ELF-1 (cell line): ENCODE measurements at places on chromosomes 11 and 22.

GRCh38 chr22:47173535-47174021 is 411.1 kb downstream of the TBC1D22A start:
- DNase-seq = no peak

DNA sequence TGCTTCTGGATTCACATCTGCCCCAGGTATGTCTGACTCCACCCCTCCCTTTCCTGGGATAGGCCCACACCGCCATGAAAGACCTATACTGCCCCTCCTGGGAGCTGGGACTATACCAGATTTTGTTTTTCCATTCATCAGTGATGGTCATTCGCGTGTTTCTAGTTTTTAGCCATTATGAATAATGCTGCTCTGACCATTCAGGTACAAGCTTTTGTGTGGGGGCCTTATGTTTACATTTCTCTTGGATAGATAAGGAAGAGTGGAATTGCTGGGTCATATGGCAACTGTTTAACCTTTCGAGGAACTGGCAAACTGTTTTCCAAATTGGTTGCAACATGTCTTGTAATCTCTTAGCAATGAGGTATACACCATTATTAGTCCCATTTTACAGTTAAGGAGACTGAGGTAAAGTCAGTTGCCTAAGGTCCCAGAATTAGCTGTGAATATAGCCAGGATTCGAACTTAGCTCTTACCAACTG is 1.2 kb upstream of the TBC1D10A start:
- peak; percentile 12 for DNase-seq

- no peak for DNase-seq
These were observed 27.3 kb downstream of the SCGB1A1 start for GRCh38 chr11:62446091-62446490.

GRCh38 chr11:26623076-26623659 is 51.1 kb upstream of the MUC15 start:
- DNase-seq = no peak

DNA sequence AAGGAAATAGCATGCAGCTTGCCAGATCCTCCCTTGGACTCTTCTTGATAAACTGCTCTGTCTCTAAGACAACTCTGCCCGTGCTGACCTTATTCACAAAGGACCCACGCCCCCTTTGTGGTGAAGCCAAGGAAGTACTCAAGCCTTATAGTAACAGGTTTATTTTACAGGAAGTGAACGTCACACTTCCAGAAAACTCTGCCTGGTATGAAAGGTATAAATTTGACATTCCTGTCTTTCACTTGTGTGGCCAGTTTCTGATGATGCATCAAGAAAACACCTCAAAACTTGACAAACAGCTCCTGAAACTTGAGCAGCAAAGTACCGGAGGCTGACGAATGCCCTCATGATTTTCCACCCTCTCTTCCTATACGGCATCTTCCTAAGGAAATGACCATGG is 12.5 kb upstream of the PELI3 start:
- no peak for DNase-seq

- DNase-seq = no peak
These were observed 100.2 kb downstream of the SYN3 start for GRCh38 chr22:32958001-32958400.

- no peak for DNase-seq
These were observed 79.1 kb downstream of the TECTA start for GRCh38 chr11:121180183-121180582.

DNA sequence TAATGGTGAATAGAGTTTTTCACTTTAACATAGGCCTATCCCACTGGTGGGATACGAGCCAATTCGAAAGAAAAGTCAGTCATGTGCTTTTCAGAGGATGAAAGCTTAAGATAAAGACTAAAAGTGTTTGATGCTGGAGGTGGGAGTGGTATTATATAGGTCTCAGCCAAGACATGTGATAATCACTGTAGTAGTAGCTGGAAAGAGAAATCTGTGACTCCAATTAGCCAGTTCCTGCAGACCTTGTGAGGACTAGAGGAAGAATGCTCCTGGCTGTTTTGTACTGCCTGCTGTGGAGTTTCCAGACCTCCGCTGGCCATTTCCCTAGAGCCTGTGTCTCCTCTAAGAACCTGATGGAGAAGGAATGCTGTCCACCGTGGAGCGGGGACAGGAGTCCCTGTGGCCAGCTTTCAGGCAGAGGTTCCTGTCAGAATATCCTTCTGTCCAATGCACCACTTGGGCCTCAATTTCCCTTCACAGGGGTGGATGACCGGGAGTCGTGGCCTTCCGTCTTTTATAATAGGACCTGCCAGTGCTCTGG is at the start of gene TYR:
TSS of gene TYR (plus strand) at position 185 of the 541 bp plus-strand sequence. CDS start at position 264, 79 bp downstream.
- DNase-seq = no peak

GRCh38 chr22:23001463-23001862 is 68.9 kb upstream of the GNAZ start:
- no peak for DNase-seq

DNA sequence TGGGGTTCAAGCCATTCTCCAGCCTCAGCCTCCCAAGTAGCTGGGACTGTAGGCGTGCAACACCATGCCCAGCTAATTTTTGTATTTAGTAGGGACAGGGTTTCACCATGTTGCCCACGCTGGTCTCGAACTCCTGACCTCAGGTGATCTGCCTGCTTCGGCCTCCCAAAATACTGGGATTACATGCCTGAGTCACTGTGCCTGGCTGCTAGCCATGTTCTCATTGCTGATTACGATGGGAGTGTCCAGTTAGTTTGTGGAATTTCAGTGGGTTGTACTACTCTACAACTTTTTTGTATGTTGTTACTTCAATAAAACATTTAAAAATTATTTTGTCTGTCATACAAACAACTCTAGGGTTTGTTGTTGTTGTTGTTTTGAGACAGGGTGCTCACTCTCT is 4.8 kb upstream of the VPS11 start:
- DNase-seq = no peak

DNA sequence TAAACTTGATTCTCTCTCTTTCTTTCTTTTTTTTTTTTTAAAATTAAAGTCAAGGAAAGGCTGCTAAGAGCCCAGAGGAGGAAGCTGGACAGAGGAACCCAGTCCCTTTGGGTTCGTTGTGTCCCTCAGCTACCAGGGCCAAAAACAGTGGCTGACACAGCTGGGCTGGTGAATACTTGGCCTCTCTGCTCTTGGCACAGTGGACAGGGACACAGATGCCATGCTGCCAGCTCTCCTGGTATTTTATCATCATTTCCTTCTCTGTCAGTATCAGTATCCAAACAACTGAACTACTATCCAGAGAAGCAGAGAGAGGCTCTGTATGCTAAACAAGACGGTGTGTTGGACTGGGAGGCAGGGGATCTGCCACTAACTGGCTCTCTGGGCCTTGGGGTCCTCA is 123.7 kb upstream of the CCDC90B start:
- DNase-seq = no peak

- no peak for DNase-seq
These were observed 16.1 kb downstream of the SCARF2 start for GRCh38 chr22:20421507-20421874.

GRCh38 chr11:44936951-44937543 is 13.6 kb downstream of the TP53I11 start:
- DNase-seq = no peak

- no peak for DNase-seq
These were observed 625.4 kb downstream of the BRD1 start for GRCh38 chr22:49202226-49202625.

- no peak for DNase-seq
These were observed 47.5 kb upstream of the CDON start for GRCh38 chr11:126109941-126110731.

- no peak for DNase-seq
These were observed 70.5 kb downstream of the PKNOX2 start for GRCh38 chr11:125235071-125235471.

GRCh38 chr11:19891022-19891421 is 178.4 kb downstream of the NAV2 start:
- DNase-seq = no peak

- no peak for DNase-seq
These were observed 177.9 kb upstream of the CADM1 start for GRCh38 chr11:115682101-115682500.

DNA sequence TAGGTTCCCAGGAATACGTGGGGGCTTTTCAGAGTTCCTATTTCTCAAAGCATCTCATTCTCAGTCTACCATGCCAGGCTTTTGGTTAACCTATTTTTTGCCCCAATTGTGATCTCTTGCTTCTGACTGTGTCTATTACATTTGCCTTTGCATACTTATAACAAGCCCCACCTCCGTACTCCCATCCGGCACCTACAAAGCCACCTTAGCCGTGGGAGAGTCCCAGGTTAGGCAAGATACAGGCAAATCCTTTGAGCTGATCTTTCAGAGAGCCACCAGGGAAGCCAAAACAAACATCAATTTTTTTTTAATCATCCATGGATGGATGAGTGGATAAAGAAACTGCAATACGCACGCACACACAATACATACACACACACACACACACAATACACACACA is 18.6 kb upstream of the PANX3 start:
- no peak for DNase-seq

DNA sequence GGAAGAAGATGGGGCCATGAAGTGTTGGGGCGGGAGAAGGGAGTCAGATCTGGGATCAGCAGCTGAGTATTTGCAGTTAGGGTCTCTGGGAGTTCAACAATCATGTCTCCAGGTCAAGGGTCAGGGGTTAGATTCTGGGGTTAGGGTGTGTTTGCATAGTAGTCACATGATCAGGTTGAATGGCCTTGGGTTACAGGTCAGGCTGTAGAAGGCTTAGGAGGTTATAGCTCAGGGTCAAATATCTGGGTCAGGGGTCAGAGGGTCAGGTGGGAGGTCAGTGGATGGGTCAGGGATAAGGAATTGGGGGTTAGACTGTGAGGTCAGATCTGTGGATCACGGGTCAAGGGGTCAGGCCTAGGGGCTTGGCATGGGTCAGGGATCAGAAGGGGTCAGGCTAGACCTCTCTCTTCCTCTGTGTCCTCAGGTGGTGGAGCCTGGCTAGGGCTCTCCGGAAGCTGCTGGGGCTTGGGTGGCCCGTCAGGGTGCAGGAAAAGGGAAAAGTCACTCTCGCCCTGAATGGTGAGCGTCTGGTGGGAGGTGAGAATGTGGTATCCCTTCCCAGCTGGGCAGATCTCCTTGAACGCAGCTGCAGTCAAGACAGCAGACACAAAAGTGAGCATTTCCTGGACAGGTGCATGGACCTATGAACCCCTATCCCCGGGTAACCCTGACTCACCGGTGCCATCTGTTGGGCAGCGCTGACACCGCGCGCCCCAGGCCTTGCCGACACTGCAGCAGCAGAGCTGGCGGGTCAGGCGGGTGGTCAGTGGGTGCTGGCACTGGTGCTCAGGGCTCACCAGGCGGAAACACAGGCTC is 6.4 kb downstream of the LTBP3 start:
- peak; percentile 64 for DNase-seq

- peak; percentile 65 for DNase-seq
These were observed 563 bp downstream of the MDK start for GRCh38 chr11:46381819-46382645.

- no peak for DNase-seq
These were observed 42.0 kb upstream of the FIBIN start for GRCh38 chr11:26951809-26952515.

- DNase-seq = peak; percentile 85
These were observed 2.7 kb upstream of the PDE2A start for GRCh38 chr11:72676861-72677341.

- peak; percentile 69 for DNase-seq
These were observed 221.9 kb upstream of the TBCEL start for GRCh38 chr11:120801801-120802689.

- DNase-seq = peak; percentile 35
These were observed 245.4 kb downstream of the GRIK4 start for GRCh38 chr11:120756931-120757330.

DNA sequence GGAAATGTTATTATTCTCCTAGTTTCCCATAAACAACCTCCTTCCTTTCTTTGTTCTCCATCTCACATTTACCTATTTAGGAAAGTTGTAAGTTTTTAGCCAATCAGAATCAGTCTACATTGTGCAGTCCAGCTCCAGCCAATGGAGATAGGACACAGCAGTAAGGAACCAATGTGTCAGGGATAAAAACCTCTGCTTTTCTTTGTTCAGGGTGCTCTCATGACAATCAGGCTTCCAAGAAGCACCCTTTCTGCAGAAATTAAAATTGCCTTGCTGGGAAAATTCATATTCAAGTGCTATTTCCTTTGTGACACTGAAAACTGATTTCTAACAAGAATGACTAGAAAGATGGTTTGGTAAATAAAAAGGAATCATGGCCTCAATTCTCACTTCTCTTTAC is 14.6 kb downstream of the SCGB2A1 start:
- no peak for DNase-seq

DNA sequence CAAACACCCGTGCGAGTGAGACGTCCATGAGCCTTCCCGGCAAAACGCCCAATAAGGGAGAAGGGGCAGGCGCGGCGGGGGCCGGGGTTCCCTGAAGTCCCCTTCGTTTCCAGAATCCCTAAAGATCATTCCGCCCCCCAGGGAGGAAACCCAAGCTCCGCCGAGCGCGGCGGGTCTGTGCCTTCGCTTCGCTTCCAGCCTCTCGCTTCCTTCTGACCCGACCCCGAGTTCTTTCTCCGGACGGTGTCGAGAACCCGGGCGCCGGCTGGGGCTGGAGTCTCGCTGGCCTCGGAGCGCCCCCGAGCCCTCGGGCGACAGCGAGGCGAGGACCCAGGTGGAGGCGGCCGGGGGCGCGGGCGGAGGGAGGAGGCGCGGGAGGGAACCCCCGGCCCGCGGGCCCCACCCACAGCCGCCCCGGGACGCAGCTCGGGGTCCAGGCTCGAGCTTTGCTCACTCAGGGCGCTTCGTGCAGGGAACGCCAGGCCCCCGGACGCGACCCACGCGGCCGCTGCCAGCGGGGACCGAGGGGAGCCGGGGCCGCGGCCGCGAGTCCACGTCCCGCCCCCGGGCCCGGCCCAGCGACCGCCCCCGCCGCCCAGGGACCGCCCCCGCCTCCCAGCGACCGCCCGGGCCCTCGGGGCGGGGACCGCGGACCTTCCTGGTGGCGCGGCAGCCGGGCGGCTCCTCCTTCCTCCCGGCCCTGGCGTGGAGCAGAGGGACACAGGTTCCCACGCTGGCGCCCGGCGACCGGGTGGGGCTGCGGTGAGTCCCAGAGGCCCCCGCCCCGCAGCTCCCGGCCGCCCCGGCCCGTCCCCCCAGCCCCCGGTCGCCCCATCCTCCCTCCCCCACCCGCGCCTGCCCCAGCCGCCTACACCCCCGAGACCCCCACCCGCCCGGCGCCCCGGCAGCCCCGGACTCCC is at the start of gene PGGHG:
TSS of gene PGGHG (plus strand) at position 649 of the 920 bp plus-strand sequence. CDS start 691 bp downstream, outside the sequence.
- DNase-seq = no peak

GRCh38 chr22:46858181-46858771 is 95.8 kb downstream of the TBC1D22A start:
- DNase-seq = peak; percentile 16
